ENCODE measurements at places on chromosomes 7 and 10.

GRCh38 chr10:14613588-14613920, 161.1 kb downstream of the FAM107B start:
- DNase-seq = no peak

- no peak for DNase-seq
Measured at GRCh38 chr7:98205162-98205845, 5.9 kb upstream of the BHLHA15 start.

- no peak for DNase-seq
Measured at GRCh38 chr10:132811891-132812481, 26.0 kb upstream of the NKX6-2 start.

DNA sequence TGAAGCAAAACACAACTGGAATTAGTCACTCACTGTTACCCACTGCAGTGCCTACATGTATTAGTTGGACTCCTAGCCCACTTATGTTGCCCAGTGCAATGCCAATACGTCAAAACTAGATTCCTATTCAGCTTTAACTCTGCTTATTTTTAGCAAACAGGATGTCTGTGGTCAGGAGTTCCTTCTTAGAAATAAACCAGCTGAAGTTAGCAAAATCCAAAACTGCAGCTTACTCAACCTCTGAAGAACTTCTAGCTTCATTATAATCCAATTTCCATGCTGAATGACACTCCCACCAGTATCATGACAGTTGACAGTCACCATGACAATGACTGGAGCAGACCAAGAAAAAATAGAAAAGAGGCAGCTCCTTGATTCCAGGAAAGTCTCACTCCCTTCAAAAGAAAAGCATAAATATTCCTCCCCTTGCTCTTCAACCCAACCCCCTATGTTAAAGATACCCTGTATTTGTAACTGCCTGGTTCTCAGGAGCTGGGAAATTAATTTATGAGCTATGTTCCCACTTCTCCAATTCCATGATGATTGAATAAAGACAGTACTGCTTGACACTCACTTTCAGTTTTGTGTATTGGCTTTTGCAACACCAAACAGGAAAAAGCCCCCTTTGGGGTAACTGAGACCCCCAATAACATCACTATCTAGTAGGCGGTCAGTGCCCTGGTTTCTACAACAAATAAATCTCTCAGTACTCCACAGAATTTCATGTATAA, 327.4 kb downstream of the SORCS1 start:
- DNase-seq = peak; percentile 53

GRCh38 chr10:62870866-62871265, 54.7 kb upstream of the EGR2 start:
- no peak for DNase-seq

DNA sequence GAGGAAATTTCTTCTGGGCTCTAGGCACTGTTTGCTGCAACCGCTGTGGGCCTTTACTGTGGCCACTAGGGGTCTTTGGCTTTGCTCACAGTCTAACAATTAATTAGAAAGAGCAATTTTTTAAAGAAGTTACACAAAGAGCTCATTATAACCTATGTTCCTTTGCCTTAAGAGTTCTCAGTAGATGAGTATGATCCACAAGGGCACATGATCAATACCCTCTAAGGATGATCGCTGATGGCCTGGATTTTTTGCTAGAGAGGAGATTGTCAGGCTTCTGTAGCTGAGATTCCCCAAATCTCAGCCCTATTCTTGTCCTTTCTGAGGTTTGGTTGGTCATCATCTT, 80.8 kb upstream of the RHOBTB1 start:
- DNase-seq = peak; percentile 25

GRCh38 chr10:74145133-74145532, 5.5 kb downstream of the AP3M1 start:
- DNase-seq = peak; percentile 86

GRCh38 chr7:89145801-89146200, 350.3 kb upstream of the TEX47 start:
- DNase-seq = no peak

DNA sequence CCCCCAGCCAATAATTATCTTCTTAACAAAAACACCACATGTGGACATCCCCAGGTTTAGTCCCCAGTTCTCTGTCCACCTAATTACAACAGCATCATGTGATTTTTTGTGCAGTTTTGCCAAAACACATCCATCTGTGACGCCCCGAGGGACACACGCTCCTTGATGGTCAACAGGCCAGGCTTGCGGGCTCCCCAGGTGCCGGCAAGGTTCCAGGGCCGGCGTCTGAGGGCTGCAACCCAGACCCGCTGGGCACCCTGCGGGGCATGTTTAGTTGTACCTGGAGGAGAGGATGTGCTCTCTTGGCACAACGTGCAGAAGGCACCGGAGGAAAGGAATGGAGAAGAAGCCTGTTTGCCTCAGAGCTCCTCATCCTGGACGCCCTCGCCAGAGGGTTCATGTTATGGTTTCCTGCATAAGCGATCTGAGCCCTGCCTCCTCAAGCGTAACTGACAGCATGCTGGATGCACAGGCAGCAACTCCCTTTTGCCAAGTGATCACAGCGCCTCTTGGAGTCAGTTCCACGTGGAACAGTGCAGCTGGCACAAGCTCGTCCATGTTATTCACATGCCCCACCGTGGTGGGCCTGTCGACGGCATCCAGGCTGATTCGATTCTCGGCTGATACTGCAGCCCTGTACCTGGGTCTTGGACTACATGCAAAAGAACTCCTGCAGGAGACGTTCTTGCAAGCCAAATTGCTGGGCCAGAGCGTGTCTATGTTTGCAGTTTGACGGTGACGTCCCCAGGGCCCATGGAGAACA, 41.6 kb downstream of the JAKMIP3 start:
- no peak for DNase-seq

DNA sequence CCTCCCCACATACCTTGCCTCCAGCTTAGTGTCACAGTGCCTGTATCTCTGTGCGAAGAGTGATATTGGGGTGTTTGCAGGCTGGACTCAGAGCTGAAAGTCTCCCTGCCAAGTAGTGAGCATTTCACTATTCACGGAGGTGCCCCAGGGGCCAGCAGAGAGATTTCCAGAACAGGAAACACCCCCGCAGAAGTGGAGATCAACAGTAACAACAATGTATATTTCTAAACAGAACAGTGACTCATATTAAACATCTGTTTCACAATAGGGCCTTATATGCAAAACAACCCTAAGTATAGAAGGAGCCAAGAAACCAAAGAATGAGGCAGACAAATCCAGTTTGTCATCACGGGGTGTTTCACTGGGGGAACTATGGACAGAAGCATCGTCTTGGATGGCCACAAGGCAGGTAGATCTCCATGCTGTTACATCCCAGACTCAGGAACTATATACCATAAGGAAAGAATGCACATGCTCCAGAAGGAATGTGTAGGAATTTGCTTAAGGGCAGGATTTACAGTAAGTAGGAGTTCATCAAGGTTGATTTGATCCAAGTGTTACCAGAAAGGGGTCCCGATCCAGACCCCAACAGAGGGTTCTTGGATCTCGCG, 29.3 kb upstream of the CCL24 start:
- peak; percentile 87 for DNase-seq

- DNase-seq = no peak
Measured at GRCh38 chr10:32481606-32482005, 35.7 kb downstream of the CCDC7 start.

DNA sequence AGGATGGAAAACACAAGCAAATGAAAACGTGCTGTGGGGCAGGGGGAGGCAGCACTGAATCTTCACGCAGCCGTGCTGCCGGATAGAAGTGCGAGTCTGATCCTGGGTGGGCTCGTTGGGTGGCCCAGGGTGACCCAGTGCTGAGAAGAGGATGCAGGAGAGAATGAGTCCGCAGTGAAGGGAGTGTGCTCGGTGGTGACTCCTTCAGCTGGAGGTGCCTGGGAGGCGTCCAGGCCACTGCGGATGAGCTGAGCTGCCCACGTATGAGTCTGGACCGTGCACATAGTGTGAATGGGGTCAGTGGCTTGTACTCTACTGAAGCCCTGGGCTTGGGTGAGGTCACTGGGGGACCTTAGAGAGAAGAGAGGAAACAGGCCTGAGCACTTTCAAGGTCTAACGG, 190.0 kb upstream of the MGMT start:
- DNase-seq = no peak

GRCh38 chr7:142832417-142832816, 22.5 kb upstream of the EPHB6 start:
- DNase-seq = no peak

DNA sequence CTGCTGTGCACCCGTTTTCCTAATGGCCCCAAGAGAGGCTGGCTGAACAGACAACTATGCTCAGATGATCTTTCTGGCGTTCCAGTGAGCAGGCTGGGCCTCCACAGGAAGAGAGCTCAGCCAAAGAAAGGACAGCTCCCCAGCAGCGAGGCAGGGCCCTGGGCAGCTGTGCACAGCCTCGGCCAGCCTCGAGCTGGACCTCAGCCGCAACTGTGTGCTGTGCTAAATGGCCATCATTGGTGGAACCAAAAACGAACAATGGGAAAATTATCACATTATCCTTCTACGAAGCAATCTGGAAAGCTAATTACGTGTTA, 97.5 kb downstream of the CTBP2 start:
- DNase-seq = no peak

DNA sequence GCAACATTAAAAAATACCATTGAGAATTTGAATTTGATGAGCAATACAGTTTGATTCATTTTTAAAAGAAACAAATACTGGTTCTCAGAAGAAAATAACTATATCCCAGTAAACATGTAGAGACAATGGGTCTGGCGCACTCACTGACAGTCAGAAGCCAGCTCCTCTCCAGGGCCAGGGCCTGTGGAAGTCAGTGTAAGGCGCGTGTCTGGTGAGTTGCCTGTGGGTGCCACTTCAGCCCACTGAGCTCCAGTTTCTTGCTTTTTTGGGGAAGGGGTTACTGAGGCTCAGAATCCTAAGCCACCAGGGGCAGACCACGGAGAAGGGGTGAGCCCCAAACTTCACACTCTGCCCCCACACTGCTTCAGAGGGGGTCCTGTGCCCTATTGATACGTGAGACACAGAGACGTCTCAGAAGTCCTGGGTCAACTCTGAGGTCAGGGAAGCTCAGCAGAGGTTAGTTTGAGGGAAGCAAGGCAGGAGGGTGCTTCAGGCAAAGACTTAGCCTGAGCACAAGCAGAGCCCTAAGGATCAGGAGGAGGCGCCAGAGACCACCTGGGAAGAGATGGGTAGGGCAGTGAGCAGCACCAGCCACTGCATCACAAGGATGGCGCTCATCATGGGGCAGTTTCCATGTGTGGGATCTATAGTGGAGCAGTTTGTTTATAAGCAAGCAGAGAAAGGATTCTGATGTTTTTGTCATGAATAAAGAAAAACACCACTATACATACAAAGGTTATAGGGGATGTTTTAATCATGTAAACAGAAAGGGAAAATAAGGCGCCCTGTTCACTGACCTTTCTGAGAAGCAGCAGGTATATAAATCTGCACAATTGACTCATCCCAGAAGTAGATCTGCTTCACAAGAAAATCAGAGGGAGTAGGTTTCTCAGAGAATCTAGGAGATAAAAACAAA, 95.7 kb downstream of the PKD1L1 start:
- DNase-seq = peak; percentile 10

DNA sequence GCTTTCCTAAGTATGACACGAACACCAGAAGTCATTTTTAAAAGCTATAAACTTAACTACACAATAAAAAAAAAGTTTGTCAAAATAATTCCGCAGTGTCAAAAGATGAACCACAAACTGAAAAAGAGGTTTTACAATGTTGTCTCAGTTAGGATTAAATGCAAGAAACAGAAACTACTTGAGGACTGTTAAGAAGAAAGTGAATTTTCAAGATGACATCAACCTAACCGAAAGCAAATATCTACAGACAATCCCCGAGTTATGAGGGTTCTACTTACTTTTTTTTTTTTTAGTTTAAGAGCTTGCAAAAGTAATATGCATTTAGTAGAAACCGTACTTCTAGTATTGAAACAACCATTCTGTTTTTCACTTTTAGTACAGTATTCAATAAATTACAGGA, 62.3 kb downstream of the TFPI2 start:
- no peak for DNase-seq

GRCh38 chr10:68155615-68156210, 46.4 kb downstream of the MYPN start:
- DNase-seq = peak; percentile 47

- no peak for DNase-seq
Measured at GRCh38 chr10:58444321-58444720, 59.1 kb downstream of the TFAM start.

DNA sequence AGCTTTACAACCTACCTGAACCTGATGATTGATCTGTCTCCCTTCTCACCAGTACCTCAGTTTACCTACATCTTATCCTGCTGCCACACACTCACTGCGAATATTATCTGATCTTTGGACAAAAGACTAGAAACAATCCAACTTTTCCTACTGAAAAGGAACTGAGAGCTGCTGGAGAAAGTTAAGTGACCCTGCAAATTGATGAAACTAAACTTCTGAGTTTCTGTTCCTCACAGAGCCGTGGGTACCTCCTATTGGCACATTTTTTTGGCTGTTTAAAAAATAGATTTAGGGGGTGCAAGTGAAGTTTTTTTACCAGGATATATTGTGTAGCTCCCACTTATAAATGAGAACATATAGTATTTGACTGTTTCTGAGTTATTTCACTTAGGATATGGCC, 66.0 kb upstream of the STARD3NL start:
- no peak for DNase-seq

DNA sequence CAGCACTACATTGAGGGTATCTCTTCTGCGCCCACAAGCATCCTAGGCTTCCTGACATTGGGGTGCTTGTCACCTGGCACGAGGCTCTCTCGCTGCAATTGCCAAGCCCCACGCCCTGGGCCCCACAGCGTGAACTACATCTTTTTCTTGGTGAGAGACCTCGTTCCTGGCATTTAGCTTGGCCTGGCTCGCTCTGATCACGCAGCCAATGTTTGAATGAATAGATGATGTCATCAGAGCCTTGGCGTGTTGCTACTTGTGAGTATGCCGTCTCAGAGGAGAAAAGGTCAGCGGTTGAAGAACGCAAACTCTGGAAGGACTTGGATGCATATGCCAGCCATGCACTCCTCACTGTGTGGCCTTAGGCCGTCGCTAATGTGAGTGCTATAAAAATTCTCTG, 150.2 kb upstream of the AUTS2 start:
- peak; percentile 28 for DNase-seq

DNA sequence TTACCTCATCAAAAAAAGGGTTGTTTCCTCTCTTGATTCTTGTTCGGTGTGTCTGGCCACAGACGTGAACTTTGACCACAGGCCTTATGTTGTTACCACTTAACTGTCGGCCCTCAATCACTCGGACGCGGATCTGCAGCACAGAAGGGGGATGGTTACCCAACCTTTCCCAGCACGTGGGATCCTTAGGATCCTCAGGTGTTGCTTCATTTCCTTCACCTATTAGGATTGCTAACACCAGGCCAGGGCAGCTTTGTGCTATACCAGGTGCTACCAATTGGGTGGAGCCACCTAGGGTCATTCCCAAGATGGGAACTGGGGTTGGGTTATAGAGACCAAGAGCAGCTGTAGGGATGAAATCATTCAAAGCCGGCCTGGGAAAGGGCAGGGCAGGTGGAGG, 73.4 kb downstream of the MYOF start:
- DNase-seq = no peak

DNA sequence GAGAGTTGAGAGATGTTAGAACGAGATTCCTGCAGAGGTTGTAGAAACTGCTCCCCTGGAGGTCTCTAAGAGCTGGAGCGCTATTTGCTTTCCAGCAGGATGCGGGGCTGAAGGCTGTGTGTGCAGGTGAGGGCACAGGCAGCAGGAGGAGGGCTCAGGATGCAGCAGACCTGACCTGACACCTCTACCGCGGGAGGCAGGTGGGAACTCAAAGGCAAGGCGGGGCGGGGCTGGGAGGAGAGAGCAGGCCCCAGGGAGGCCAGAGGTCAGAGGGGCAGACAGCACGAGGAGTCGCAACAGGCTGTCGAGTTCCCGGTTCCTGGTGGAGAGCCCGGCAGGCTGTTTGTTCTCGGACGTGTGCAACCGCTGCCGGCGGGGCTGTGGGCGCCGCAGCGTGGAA, 7.9 kb upstream of the CRTAC1 start:
- no peak for DNase-seq
